ENCODE measurements at places on chromosomes 3 and 15.
A peak's percentile ranks its signal among the peaks of the same experiment; 100 is the strongest.

GRCh38 chr3:156604642-156605144, 49.8 kb upstream of the SSR3 start:
- no peak for DNase-seq

DNA sequence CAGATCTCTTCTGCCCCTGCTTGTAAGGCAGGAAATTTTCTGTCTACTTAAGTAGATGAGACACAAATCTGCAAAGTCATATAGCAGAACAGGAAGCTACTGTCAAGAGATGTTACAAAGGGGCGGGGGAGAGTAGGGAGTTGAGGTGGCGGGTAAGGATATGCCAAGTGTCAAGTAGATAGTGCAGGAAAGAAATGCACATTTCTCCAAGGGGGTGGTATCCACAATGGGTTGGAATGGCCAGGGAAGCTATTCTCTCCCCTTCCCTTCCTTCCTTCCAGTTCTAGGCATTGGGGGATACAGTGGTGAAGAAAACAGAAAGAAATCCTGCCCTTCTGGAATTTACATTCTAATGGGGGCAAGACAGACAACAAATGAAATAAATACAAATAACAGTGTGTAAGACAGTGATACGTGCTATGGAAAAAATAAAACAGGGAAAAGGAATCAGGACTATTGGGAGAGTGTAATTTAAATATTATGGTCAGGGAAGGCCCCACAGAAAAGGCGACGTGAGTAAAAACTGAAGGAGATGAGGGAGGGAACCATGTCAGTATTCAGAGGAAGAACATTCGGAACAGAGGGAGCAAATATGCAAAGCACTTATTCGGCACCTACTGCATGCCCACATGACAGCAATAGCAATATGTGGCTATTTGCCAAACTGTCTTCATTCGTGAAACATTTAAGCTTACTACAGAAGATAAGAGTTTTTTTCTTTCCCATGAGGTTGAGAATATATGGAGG, 42.8 kb upstream of the RNU6-1 start:
- DNase-seq = peak; percentile 44

DNA sequence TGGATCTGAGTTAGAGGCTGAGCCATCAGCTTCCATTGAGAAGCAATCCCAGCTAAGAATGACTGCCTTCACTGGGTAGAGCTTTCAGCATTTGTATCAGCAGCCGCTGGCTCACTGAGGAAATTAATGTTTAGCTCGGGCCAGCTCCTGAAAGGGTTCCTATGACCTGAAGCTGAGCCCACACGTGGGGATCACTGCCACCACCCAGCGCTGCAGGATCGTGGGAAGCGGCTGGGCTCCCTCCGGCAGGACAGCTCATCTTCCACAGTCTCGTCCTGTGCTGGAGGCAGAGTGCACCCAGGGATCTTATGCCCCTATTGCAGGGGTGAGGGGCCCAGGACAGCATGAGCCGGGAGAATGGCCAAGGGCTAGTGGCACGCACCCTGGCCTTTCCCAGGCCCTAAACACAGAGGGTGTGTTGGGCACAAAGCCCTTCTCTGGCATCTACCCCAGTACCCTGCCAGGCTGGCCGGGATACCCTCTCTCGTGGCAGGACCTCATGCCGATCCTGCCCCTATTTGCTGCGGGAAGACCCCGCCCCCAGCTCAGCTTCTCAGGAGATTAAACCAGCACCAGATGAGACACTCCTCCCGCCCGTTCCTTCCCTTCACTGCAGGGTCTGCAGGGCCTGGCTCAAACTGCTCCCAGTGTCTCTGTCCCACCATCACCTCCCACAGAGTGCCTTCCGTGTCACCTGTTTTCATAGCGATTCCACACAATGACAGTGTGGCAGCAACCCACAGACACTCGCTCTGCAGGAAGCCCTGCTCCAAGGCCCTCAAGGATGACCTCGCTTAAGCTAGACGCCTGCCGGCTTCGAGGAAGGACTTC, 28.5 kb downstream of the KLHL25 start:
- DNase-seq = no peak

GRCh38 chr3:118628704-118629341, 405.8 kb downstream of the IGSF11 start:
- DNase-seq = peak; percentile 44

DNA sequence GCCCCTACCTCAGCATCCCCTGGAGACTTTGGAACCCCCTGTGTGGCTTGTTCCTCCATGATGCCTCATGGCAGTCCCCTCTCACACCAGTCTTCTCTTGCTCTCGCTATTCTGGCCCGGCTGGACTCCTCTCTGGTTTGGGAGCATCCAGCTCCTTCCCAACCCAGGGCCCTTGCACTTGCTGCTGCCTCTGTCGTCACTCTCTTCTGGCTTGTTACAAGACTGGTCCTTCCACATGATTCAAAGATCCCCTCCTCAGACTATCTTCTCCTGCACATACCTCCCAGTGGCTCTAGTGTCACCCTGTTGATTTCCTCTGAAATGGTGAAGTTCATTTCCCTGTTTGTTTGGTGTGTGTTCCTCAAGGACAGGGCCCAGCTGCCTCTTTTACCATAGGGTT, 6.5 kb upstream of the GNAI2 start:
- no peak for DNase-seq

DNA sequence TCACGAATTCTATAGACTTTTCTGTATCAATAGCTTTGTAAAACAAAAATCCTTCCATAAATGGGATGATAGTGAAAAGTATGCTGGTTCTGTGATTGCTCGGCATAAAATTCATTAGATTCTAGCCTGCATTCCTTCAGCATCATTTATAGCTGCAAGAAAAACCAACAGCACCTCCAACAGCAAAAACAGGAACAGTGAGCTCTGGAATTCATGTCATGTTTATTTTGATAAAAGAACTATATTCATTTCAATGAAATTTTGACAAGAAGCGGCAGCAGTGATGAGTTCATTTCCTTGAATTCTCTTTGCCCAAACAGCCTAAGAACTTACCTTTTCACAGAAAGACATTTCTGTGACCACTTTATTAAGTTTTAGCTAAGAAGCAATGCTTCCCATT, 515.2 kb upstream of the CCDC54 start:
- peak; percentile 78 for DNase-seq

GRCh38 chr3:61701011-61701410, 139.6 kb downstream of the PTPRG start:
- no peak for DNase-seq

GRCh38 chr3:25665315-25666280, 891 bp upstream of the TOP2B start:
- peak; percentile 60 for DNase-seq

DNA sequence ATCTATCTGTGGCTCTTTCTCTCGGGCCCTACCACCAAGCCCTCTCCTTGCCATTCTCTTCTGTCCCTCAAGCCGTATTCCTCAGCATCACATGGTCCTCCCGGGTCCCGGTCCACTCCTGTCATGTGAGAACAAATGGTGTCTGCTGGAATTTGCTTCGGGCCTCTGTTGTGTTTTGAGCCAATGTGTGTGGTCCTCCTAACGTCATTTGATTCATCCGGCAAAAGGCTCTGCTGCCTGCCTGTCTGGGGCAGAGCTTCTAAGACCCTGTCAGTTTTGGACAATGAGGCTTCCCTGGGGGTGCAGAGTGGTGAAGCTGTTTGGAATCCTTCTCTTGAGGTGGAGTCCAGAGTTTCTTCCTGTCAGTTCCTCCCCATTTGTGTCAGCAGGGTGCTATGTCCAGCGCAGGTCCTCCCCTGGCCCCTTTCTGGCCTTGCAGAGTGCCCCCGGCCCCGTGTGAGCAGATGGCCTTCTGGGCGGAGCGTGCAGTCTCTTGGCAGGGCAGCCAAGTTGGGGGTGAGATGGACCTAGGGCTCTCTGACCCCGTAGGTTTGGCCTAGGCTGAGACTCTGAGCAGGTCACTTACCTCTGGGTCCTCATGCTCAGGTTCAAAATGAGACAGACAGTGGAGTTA, 93.6 kb downstream of the APBA2 start:
- DNase-seq = no peak

DNA sequence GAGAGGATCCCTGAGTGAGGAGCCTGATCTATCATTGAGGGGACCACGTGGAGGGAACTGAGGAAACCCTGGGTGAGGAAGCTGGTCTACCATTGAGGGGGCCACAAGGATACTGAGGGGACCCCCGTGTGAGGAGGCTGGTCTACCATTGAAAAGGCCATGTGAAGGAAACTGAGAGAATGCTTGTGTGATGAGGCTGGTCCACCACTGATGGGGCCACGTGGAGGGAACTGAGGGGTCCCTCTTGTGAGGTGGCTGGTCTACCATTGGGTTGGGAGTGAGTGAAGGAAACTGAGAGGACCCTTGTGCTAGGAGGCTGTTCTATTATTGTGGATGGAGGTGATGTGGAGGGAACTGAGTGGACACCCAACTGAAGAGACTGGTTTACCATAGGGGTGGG, 161.3 kb downstream of the FBLN2 start:
- DNase-seq = no peak

- DNase-seq = peak; percentile 73
Measured at GRCh38 chr15:38941399-38941953, 376.9 kb upstream of the RASGRP1 start.

DNA sequence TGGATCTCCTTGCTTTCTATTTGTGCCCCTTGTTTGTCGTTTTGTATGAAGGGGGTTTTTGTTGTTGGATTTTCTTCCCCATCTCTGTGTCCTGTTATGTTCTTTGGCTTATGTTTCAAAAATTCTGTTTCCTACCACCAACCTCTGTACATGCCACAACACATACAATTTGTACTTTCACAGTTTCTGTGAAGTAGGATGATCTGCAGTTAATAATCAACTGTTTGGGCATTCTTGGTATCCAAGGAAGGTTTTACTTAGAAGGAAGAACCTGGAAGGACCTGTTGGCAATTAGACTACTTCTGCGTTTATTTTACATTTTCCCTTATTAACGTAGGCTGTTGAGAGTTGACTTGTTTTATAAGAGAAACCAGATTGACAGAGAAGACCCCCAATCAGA, 8.3 kb downstream of the SETD5 start:
- no peak for DNase-seq

DNA sequence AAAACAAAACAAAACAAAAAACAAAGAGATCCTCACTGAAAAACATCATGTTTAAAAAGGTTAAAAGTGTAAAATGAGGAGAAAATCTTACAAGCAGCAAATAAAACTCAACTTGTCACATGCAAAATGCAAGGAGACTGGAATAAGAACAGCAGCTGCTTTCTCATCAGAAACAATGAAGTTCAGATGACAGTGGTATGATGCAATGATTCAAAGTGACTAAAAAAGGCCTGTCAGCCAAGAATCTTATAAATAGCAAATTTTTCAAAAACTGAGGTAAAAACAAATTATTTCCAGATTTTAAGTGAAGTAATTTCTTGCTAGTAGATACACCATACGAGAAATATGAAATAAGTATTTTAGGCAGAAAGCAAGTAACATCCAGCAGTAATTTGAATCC, 68.6 kb upstream of the EPHA3 start:
- DNase-seq = no peak

DNA sequence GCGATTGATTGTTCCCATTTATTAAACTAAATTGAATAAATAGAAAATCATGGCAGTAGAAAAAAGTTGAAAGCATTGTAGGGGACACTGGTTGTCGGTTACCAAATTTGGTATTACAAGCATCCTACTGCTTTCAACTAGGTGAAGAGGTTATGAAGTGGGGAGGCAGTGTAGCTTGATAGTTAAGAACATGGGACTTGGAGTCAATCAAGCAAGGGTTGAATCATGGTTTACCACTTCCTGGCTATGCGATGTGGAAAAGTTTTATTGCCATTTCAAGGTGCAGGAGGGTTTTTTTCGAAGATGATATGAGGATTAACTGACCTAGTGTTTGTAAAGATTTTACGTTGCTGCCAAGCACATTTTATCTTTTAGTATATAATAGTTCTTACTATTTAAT, 318.2 kb upstream of the KCNH8 start:
- no peak for DNase-seq

- DNase-seq = no peak
Measured at GRCh38 chr3:147368561-147369221, 37.7 kb downstream of the ZIC4 start.

DNA sequence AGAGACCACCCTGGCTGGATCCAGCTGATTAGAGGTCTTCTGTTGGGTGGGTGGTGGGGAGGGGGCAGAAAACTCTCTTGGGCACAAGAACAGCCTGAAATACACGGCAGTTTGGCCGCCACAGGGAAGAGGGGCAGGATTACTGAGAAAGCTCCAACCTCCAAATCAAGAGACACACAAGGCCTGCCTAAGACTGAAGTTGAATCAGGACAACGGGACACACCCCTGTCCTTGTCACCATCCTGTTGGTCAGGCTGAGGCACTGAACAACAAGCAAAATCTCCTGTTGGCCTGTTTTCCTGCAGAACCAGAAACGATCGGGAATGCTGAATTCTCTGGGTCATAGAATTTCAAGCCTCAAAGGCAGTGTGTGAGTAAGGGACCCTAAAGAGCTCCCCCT, 247.8 kb downstream of the FAM43A start:
- DNase-seq = no peak

GRCh38 chr3:155331078-155331477, 37.6 kb upstream of the STRIT1 start:
- no peak for DNase-seq

DNA sequence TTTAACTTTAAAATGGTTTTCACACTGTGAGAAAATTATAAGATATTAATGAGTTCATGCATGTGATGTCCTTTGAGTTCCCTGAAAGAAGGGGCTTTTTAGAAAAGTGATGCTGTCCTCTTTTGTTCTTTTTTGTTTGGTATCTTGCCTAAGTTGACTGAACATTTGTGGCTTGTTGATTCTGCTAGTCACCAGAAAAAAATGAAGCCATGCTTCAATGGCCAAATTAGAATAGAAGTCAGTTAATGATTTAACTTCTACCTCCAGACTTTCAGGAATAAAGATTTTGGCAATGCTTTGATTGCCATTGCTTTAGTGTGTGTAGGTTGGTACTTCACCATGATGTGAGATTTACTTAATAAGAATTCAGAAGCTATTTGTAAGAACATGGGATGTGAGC, 260.6 kb upstream of the NECTIN3 start:
- DNase-seq = peak; percentile 38

DNA sequence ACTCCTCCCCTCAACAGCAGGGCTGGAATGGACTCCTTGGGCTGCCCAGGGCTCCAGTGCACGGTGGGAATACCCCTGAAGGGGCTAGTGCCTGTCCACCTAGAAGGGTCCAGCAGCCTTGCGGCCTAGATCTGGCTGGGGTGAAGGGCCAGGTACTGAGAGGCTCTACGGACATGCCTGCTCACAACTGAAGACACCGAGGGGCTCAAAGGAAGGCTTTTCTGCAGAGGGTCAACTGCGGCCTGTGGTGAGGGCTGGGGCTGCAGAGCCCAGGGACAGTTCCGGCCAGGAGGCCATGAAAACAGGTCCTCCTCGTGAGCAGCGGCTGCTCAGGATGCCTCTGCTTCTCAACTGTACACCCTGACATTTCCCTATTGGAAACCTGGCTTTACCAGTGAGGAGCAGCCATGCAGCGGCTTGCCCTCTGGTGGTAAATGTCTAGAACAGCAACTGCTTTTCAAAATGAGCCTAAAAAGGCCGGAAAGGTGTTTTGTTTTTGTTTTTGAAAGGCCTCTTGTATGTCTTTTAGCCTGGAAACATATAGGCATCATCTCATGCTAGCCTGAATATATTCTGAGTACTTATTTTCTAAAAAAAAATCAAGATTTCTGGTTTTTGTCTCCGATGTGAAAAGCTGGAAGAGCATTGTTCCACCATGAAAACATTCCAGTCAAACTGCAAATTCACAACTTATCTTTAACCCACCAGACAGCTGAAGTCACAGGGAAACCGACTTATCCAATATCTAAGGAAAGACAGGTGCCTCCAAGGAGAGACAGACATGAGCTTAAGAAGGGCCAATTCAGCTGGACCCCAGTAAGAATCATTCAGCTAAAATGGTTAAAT, 163.4 kb downstream of the KLF13 start:
- DNase-seq = peak; percentile 54

- no peak for DNase-seq
Measured at GRCh38 chr3:134883697-134884385, 88.8 kb downstream of the EPHB1 start.

GRCh38 chr15:52657338-52657737, 21.9 kb downstream of the ATOSA start:
- peak; percentile 93 for DNase-seq
